NCI-H774 (cell line): ENCODE measurements at places on chromosomes 4 and X.
A peak's percentile ranks its signal among the peaks of the same experiment; 100 is the strongest.

- no peak for DNase-seq
Observed at GRCh38 chr4:80183250-80184052, 13.9 kb upstream of the PRDM8 start.

DNA sequence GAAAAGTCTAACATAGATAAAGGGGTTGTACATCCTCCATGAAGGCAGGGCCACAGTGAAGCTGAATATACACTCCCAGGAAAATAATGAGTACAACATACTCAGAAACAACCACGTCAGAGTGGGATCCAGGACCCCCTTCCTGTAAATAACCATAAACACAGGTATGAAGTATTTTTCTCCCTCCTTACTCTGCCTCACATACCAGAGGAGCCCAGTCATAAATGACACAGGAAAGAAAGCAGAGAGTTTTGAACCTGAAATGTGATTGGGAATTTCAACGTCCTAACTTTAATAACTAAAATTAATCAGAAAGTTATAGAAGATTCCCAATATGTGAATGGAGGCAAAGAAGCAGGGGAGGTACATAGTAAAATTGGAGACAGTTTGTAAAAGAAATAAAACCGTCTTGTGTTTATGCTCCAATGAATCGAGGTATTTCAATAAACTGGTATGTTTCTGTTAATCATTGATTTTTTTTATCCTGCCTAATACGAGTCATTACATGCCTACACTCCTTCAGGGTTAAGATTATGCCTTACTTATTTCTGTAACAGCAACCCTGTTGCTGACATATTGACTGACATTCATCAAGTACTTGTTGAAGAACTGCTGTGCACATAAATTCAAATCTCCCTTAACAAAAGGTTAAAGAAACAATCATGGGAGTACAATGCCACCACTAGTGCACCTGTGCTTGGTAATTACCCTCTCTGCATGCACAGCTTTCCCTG, 431.3 kb downstream of the KCNIP4 start:
- DNase-seq: peak; percentile 78

- no peak for DNase-seq
Observed at GRCh38 chrX:46860557-46860956, 23.7 kb downstream of the RP2 start.

- no peak for DNase-seq
Observed at GRCh38 chr4:13970349-13970748, 342.8 kb upstream of the BOD1L1 start.

- no peak for DNase-seq
Observed at GRCh38 chr4:57137261-57137660, 27.1 kb upstream of the IGFBP7 start.

GRCh38 chrX:16082470-16083085, 40.8 kb upstream of the GRPR start:
- DNase-seq: no peak

DNA sequence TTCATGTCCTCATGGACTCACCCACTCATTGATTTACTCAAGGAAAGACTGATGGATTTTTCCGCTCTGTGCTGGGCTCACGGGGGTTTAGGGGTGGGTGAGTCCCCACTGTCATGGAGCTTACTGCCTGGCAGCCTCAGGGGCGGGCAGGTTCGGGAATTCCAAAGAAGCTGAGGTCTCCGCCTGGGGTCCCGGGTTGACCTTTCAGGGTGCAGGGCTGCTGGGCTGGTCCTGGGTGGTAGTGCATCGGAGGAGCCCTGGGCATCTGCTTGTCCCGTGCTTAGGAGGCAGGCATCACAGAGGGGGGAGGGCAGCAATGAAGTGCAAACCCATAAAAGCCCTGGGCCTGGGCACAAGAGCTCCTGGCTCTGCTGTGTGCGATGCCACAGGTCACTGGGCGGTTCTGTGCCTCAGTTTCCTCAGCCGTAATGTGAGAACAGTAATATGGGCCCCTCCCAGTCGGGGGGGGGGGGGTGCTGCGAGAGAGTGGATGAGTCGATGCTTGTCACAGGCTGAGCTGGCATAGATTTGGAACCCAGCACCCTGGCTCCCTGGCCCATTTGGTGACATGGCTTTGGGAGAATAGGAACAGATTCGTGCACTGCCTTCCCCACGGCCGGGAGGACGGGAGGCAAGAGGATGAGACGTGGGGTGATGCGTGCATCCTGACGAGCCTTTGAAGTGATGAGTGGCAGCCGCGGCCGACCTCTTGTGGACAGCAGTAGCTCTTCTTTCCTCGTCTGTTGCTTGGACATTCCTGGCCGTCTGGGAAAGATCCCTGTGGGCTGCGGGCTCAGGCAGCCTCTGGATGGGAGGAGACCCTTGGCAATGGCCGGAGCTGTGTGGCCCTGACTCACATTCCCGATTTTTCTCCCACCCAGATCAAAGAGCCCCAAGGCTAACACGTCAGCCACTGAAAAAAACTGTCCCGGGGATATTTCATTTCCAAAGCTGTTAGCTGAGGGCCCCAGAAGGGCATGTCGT, 42.0 kb downstream of the PSAPL1 start:
- no peak for DNase-seq

GRCh38 chr4:1183985-1184773, 11.8 kb upstream of the SPON2 start:
- DNase-seq: no peak

DNA sequence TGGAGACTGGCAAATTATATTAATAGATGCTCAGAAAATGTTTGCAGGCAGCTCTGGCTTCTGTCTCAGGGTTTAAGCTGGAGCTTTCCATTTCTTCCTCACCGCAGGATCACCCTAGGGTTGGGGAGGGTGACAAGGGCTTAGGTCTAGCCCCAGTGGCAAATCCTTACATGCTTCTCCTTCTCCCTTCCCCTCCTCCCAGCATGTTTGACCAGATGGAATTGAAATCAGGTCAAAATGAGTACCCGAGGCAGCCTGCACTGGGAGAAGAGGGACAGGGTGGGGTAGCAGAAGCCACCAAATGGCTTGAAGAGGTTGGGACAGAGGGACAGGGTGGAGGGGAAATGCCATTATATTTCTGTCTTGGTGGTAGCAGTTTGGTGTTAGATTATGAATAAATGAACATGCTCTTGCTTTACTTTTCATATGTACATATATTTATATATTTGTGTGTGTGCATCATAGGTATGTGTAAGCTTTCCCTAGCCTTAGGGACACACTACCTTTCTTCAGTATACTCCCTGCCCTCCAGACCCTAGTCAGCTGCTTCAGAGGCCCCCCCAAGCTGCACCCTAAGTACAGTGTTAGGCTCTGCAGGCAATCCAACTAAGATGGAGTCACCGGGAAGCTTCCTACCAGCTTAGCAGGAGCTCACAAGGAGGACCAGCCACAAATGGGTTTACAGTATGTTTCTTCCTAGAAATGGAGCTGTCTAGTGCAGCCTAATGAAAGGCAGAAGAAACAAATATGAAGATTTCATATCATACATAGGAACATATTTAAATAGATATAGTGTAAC, 1.8 kb downstream of the TMEM35A start:
- DNase-seq: no peak

DNA sequence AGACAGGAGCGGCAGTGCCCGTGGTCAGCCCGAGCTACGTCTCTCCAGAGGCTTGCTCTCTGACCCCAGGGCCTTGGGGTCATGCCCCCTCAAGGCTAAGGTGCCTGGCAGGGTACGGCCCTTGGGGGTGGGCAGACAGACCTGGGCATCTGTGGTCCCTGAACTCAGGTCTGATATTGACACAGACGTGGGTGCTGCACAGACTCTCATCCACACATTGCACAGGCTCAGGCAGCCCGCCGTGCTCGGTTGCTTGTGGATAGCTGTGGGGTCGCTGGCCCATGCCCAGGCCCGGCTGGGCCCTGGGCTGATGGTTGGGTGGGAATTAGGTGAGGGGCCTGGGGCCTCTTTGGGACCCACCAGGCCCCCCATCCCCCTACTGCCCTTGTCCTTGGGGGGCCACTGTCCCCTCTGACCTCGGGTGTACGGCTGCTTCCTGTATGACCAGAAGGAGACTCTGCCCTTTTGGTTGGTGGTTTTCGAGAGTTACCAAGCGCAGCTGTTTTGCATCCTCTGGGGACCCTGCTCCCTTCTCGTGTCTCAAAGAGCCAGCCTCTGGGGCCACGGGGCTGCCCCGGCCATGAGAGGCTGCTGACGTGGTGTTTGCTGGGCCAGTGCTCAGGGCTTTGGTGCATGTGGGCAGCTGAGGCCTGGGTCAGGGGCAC, 10.1 kb downstream of the FGFRL1 start:
- DNase-seq: no peak

- DNase-seq: no peak
Observed at GRCh38 chrX:2451501-2452316, 49.1 kb downstream of the DHRSX start.

DNA sequence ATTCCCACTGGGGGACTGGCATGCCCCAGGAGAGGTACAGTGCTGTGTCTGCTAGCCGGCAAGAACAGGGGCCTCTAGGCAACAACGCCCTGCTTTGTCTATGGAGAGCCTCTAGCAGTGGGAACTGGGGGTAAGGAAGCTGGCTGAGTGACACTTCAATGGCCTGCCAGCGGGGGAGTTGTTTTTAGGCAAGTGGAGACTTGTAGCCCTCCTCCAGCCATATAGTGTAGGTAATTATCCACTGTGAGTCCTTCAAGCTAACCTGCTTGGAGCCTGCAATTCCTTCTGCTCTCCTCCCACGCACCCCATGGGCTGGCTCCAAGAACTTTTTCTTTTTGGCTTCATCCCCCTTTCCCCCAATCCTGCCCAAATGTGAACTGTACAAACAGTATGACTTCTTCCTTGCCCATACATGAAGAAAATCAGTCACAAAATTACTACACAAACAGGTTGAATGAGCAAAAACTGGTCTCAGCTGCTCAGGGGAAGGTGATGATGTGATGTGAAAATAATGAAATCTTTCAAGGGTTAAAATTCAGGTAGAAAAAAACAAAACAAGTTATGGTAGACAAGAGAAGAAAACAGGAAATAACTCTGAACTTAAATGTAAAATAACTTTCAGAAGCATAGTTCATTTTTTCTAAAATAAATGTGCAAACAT, 33.1 kb downstream of the LEF1 start:
- DNase-seq: no peak

DNA sequence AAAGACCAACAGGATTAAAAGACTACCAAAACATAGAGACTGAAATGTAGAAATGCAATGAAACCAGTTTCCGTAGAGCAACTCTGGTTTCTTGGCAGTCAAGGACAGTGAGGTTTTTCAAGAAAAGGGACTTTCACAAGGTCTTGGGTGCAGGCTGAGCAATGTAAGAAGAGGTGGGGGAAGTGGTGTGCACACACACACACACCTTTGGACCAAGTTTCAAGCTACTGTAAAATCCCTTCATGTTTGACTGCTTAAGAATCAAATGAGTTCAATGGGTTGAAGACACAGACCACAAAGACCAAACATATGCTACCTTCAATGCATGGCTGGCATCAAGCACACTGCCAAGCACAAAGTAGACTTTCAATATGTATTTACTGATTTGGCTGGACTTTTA, 17.8 kb upstream of the MCF2 start:
- DNase-seq: no peak

DNA sequence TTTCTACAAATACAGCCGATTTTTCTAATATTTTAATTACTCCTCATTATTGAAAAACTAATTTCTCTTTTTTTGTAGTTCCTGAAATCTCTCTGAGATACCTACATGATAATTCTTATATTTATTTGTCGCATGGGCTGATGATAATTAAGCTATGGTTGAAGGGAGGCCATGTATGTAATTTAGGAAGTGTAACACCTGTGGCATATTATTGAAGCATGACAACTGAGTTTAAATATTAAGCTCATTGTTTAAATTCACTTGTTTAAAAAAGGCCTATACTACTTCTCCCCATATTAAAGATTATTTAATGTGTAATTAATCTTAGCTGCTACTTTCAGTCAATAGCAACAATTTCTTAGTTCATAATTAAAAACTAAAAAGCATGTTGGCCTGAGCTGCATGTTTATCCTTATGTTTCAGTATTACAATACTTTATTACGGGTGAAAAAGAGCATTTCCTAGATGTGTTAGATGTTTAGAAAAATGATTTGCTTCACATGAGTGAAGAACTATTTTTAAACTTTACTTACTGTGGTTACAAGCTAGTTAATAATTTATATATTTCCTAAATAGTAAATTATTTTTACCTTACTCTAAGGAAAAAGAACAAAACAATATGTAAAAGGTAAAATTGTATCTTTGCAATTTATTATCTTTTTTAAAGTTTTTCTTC, 122.4 kb downstream of the RAP1GDS1 start:
- no peak for DNase-seq

GRCh38 chrX:68867458-68868112, 38.8 kb downstream of the EFNB1 start:
- DNase-seq: no peak

DNA sequence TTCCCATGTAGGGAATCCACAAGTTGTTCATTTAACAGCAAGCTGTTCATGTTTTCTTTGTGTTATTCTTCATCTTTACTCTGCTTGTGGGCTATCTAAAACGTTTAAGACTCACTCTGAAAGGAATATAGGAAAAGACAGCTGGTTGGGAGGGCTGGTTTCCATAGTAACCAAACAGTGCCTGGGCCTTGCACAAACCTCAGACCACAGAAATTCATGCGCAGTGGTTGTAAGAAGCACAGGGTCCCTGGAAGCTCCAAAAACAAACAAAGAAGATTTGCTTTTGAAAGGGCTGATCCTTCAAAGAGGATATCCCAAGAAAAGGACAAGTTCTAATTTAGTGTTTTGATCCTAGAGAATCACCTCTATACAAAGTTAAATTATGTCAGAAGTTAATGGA, 7.8 kb downstream of the SERTM2 start:
- no peak for DNase-seq

- no peak for DNase-seq
Observed at GRCh38 chr4:2790583-2791517, 2.0 kb upstream of the SH3BP2 start.

GRCh38 chr4:109186458-109186945, 116.0 kb downstream of the COL25A1 start:
- DNase-seq: no peak

DNA sequence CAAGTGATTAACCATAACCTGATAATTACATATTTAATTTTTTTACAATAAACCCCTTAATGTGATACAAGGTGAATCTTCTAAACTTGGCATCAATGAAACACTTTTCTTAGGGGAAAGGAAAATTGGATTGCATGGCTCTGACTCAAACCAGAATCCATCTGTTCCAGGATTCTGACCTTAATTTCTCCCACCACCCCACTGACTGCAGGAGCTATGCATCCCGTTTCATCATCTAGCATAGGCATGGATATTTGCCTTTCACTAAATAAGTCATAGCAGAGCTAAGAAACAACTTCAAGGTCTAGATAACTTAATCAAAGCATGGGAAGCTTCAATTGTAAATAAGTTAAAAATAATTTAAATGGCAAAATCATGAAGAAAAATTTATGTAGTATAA, 156.3 kb downstream of the BTC start:
- no peak for DNase-seq

DNA sequence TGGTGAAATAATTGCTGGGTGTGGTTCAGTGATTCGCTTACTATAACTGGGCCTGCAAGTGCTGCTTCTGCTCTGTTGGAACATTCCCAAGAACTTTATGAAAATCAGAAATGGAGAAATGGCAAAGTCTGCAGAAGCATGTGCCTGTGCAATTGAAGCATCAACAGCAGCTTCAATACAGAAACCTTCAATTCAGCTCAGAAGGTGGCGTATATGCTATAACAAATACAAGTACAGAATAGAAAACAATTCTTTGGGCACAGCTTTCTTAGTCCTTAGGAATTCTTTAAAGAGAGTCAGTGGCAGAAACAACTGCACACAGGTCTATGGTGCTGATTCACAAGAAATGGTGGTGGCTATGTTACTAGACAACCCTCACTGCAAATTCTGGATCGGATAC, 18.0 kb upstream of the PDHA2 start:
- no peak for DNase-seq

- DNase-seq: no peak
Observed at GRCh38 chrX:119541188-119541587, 24.0 kb downstream of the STEEP1 start.

- DNase-seq: no peak
Observed at GRCh38 chr4:1039493-1040343, 28.3 kb downstream of the FGFRL1 start.
